ENCODE measurements at places on chromosomes 3 and 15.

- no peak for DNase-seq
These were observed 68.8 kb upstream of the GSK3B start for GRCh38 chr3:120163026-120163425.

- no peak for DNase-seq
These were observed 16.3 kb downstream of the PLXNB1 start for GRCh38 chr3:48413611-48414010.

GRCh38 chr3:132550579-132551305, 46.3 kb upstream of the ACKR4 start:
- DNase-seq = no peak

- no peak for DNase-seq
These were observed 244.8 kb downstream of the TLE3 start for GRCh38 chr15:69852916-69853315.
